ENCODE measurements at places on chromosomes 1 and 21.

DNA sequence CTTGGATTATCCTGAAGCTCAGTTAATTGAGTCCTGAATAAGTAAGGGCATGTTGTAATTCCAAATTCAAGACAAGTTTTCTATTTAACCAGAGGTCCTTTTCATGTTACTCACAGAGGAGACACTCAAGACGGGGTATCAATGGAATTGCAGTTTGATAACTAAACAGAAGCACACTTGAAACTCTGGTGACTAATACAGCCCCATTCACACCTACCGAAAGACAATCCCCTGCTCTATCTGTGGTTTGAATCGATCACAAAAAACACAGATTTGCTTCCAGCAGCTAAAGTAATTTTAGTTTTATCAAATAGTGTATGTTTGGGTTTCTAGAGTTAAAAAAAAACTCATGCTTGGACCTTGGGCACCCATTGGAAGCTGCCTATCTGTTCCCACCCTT is 60.4 kb downstream of the TEX35 start:
- H3K27me3 ChIP-seq = no peaks in the 10 kb centered on the region
- no peak overlapping the region for H3K27ac ChIP-seq
- DNase-seq = no peak
- H3K4me3 ChIP-seq = no peak overlapping the region
- no peaks in the 10 kb centered on the region for H3K36me3 ChIP-seq

GRCh38 chr1:42993502-42994136 is 35.0 kb upstream of the SLC2A1 start:
- no peaks in the 10 kb centered on the region for H3K27me3 ChIP-seq
- no peak overlapping the region for H3K4me3 ChIP-seq
- H3K36me3 ChIP-seq = no peaks in the 10 kb centered on the region
- DNase-seq = no peak
- H3K4me1 ChIP-seq = no peaks in the 10 kb centered on the region

DNA sequence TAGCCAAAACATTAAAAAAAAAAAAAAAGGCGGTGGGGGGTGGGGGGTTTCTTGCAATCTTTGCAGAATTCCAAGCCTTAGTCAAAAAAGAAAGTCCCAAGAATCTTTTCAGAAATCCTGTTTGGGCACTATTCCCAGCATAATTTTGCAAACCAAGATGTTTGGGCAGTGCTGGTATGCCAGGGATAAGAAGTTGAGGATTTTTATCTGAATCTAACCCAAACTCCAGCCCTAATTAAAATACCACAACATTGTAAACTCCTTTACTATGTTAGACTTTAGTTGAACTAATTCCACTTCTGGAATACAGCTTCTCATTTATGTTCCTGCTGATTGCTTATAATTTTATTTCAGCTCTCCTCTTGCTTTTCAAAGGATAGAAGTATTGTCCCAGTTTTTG is 504.1 kb upstream of the ADGRL2 start:
- no peaks in the 10 kb centered on the region for H3K4me1 ChIP-seq
- H3K36me3 ChIP-seq = no peaks in the 10 kb centered on the region
- no peak for DNase-seq
- no peak overlapping the region for H3K27ac ChIP-seq

DNA sequence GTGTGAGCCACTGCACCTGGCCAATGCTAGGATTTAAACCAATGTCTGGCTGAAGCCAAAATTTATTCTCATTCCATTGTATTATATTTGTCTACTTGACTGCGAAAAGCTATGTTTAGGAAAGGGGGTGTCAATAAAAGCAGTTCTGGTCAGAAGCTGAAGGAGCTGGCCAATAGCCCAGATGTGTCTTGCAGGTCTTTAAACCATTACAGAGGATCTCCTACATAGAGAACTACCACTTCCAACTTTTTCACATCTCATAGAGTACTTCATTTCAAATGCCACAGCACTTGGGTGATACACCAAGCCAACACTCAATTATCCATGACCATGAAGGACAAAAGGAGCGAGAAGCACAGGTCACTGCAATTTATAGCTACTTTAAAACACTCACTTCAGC is 2.5 kb downstream of the SYT11 start:
- H3K4me3 ChIP-seq = no peak overlapping the region
- no peak for DNase-seq
- H3K4me1 ChIP-seq = peaks cover 7% of the 10 kb centered on the region
- H3K27me3 ChIP-seq = no peaks in the 10 kb centered on the region
- no peak overlapping the region for H3K27ac ChIP-seq
- H3K36me3 ChIP-seq = no peaks in the 10 kb centered on the region

DNA sequence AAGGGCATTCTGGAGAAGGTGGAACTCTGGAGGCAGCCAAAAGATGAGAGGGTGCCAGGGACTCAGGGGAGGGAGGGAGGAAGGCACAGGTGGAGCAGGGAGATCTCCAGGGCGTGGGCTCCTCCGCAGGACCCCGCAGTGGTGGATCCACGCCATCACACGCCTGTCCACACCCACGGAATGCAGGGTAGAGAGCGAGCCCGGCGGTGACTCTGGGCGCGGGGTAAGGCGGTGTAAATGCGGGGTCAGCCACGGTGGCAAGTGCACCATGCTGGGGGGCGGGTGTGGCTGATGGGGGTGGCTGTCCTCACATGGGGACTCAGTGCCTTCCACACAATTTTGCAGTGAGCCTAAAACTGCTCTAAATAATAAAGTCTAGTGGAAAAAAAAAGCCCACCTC is 105.1 kb upstream of the TTC34 start:
- no peak overlapping the region for H3K4me3 ChIP-seq
- H3K27me3 ChIP-seq = peaks cover 18% of the 10 kb centered on the region
- H3K36me3 ChIP-seq = no peaks in the 10 kb centered on the region
- no peaks in the 10 kb centered on the region for H3K4me1 ChIP-seq
- no peak overlapping the region for H3K27ac ChIP-seq
- no peak for DNase-seq

Data from stomach (tissue), 19 donors.